ENCODE measurements at places on chromosomes 16 and 17.

GRCh38 chr17:33266116-33266515 is 27.0 kb downstream of the ASIC2 start:
- DNase-seq, result no peak

- DNase-seq, result no peak
Measured at GRCh38 chr16:17496891-17497290, 26.1 kb upstream of the XYLT1 start.

DNA sequence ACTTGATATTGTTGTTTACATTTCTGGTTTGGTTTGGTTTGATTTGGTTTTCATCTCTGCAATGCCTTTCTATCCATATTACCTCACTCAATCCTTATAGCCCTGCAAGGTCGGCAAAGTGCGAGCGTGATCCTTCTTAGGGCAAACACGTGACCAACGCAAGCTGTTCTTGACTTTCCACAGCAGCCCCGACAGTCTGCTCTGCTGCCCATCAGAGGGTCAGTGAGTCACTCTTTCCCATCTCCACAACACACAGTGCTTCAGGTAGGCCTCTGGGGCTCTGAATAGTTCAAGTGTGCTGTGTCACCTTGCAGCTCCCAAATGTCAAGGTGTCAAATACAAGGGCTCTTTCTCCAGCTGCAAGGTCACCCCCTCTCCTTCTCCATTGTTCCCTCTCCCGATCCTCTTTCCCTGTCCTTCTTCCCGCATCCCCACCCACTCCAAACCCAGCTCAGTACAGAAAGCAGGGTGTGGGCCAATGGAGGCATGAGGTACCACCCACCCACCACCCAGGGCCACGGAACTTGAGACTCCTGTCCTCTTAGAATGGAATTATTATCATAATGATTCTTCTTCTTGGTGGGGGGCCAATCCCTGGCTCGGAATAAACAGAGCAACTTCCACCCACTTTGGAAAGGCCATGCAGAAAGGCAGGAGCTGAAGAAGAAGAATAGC is 139.7 kb downstream of the SLC39A11 start:
- no peak for DNase-seq

GRCh38 chr17:13576661-13577526 is 24.8 kb downstream of the HS3ST3A1 start:
- no peak for DNase-seq

GRCh38 chr16:11160676-11161115 is 95.3 kb downstream of the SOCS1 start:
- no peak for DNase-seq

DNA sequence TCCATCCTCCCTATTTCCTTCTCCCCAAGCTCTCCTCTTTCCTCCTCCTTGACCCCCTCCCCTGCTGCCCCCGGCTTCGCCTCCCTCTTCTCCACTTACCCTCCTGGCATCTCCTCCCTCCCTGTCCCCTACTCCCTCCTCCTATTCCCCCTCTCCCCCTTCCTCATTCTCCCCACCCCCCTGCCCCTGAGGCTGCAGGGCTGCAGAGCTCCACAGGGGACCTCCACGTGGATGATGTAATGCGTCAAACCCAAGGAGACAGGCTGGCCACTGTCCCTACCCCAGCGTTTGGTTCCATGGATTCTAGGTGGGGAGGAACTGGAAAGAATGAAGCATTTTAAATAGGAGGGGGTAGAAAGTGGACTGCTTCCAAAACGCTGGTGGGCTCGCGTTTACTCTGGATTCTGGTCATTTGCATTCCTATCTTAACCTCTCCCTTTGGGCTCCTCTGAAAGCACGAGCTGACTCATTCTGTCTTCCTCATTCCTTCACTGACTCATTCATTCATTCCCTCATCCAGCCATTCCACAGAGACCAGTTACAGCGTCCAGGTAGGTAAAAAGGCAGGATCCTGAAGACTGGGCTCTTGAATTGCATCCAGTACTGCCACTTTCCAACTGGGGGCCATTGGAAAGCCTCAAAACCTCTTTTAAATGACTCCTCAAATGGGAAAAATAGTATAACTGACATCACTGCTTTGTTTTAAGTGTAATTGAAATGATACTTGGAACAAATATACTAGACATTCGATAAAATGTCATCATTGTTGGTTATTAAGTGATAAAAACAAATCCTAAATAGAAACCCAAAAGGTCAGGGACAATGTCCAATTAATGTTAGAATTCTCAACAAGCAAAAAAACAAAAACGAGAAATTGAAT is 943 bp upstream of the COTL1 start:
- DNase-seq, result no peak

- DNase-seq, result no peak
Measured at GRCh38 chr17:17426184-17426583, 50.6 kb upstream of the MED9 start.

GRCh38 chr16:24255456-24256371 is at the start of gene CACNG3:
Gene CACNG3, plus strand, starts transcription at chr16:24256335. Its CDS starts 420 bp downstream, at chr16:24256755.
- DNase-seq, result no peak

GRCh38 chr17:1108478-1108764 is 71.4 kb downstream of the ABR start:
- DNase-seq, result no peak

DNA sequence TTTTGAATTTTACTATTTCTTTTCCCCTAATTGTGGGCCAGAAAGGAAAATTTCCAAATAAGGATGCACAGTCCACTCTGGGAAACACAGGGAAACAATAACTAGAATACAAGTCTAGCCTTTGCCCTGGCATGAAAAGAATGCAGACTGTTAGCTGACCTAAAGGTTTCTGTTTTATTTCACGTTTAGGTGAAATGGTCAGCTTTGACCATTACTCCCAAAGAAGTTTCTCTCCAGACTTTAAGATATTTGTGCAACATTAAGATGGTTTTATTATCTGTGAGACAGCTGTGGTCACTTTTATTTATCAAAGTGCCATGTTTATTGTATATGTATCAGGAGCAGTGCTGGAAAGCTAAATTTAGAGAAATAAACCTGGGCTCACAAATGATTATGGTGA is 163.9 kb downstream of the SPECC1 start:
- DNase-seq, result no peak

GRCh38 chr16:75111514-75111940 is 5.1 kb downstream of the LDHD start:
- DNase-seq, result no peak

GRCh38 chr16:1745900-1746692 is 25.2 kb downstream of the NME3 start:
- no peak for DNase-seq

DNA sequence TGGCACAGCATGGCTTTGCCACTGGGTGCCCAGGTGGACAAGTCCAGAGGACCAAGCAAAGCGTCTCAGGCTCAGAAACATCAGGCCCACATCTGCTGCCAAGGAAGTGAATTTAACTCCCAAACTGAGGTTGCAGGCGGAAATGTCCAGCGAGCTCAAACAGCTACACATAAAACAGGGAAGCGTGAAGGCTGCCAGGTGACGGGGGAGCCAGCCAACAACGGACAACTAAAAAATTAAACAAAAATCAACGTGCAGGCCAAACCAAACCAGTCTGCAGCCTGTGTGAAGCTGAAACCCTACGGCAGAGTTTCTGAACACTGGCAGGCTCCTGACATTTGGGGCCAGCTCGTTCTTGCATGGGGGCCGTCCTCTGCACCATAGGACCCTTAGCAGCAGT is 2.5 kb downstream of the TK1 start:
- no peak for DNase-seq

DNA sequence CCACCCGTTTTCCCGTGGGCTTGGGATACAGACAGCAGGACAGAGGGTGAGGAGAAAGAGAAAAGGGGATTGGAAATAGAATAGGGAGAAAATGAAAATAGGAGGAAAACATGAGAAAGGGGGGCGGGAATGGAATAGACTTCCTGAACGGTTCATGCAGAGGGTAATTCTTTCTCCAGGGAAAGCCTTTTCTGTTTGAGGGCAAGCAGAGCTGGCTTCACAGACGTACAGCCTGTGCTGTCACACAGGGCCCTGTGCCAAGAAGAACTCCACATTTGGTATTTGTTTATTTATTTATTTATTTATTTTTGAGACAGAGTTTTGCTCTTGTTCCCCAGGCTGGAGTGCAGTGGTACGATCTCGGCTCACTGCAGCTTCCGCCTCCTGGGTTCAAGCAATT is 12.0 kb downstream of the MILR1 start:
- no peak for DNase-seq

DNA sequence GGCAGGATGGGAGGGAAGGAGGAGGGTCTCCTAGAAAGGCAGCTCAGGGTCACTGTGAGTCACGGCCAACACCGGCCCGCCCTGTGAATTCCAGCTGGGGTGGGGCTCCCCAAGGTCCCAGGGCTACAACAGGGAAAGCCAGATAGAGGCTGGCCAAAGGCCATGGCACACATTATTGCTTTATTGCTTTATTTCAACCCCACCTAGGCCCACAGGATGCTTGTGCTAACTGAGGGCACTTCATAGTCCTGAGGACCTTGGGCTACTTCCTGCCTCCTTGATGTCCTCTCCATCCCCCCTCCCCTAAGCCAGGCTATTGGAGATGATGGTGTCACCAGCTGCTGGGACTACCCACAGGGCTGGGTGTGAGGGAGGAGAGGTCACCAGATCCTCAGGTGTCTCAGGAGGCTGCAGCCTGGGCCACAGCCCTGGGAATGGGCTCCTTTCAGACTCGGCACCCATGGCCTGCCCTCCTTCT is 26.1 kb downstream of the LRRC75A start:
- no peak for DNase-seq

DNA sequence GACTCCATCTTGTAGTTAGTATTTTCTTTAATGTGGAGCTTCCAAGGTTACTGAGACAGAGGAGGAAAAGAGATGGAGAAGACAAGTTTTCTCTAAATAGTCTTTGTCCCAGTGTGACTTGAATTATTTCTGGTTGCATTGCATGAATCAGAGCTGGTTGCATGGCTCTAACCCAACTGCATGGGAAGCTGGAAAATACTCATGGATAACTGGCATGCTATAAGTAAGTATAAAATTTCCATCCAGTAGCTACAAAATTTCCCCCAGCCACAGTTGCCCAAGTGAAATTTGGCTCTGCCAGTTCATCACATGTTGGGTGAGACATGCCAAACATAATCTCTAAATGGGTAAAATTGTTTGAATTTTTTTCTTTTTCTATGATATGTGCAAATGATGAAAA is 1161.5 kb downstream of the CDH11 start:
- DNase-seq, result no peak

- no peak for DNase-seq
Measured at GRCh38 chr17:80836971-80837481, 154.6 kb upstream of the CHMP6 start.

DNA sequence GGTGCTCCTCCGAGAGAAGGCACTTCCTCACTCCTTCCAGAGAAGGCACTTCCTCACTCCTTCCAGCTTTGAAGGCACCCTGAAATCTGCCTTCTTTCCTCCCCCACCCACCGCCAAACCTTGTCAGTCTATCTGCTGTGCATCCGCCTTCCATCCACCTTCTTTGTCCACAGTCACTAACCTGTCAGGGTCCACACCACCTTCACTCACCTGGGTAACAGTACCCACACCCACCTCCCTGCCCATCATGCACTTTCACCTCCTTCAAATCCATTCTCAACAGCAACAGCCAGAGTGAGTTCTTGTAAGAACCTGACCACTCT is 5.2 kb downstream of the CCDC102A start:
- DNase-seq, result no peak

DNA sequence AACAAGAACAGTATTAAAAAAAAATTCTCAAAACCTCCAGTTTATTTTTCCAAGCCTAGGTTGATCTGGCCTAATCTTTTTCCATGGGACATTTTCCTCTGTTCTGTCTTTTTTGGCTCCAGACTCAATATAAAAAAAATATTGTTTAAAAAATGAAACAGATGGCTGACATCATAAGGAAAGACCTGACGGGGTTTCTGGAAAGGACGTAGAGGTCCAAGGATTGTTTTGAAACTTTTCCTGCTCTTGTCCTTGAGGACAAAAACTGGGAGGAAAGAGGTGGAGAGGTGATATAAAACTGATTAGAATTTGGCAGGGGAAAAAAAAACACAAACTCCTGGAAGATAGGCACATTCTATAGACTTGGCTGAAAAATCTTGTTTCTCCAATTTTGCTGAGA is 211.4 kb upstream of the CDH11 start:
- no peak for DNase-seq

- no peak for DNase-seq
Measured at GRCh38 chr17:65560628-65561451, 608 bp downstream of the AXIN2 start.

DNA sequence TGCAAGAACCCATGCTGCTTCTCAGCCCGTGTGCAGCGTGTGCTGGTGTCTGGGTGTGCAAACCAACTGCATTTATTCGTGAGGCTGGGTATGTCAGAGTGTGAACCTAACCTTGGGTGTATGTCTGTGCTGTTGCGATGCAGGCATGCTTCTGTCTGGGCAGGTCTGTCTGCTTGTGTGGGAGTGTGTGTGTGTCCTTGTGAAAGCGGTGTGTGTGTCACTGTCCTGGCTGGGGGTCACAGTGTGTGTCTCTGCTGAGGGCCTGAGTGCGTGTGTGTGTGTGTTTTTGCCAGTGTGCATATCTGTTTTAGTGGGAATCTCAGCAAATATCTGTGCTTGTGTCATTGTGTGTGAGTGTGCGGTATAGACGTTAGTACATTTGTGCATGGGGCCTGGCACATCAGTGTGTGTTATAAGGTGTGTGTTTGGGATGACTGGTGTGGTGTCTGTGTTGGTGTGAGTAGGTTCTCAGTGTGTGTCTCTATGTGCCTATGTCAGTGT is 121.8 kb downstream of the CYLD start:
- DNase-seq, result no peak

- DNase-seq, result no peak
Measured at GRCh38 chr17:35641032-35641431, 53.9 kb downstream of the AP2B1 start.

DNA sequence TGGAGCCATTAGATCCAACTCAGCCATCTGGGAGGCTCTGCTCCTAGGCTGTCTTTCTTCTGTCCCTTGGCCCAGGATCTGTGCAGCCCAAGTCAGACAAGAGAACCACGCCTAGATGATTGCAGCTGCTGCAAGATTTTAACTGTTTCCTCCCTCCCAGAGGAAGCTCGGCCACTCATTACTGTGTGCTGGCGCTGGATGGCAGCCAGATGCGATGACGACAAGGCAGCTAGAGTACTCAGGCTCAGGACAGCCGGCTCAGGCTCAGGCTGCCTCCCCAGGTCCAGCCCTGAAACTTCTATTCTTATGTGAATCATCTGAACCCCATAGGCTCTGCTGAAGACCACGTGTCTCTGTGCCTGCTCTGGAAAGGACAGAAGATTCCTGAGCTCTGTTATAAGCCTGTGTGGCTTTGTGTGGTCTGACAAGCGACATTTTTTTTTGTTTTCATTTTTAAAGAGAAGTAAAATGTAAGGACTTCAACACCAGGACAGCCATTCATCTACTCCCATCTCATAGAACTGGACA is 32.1 kb upstream of the FBXW10B start:
- DNase-seq, result no peak

GRCh38 chr17:42135664-42136653 is 13.4 kb downstream of the HSPB9 start:
- DNase-seq, result no peak
